Sigmoid colon (tissue), 7 donors: ENCODE measurements at places on chromosomes 5 and 9. TPM values are rescaled to one million over a fixed set of nuclear protein-coding genes. Genes with fewer than 3 reads are reported as not detected.
A peak's percentile ranks its signal among the peaks of the same experiment; 100 is the strongest.

DNA sequence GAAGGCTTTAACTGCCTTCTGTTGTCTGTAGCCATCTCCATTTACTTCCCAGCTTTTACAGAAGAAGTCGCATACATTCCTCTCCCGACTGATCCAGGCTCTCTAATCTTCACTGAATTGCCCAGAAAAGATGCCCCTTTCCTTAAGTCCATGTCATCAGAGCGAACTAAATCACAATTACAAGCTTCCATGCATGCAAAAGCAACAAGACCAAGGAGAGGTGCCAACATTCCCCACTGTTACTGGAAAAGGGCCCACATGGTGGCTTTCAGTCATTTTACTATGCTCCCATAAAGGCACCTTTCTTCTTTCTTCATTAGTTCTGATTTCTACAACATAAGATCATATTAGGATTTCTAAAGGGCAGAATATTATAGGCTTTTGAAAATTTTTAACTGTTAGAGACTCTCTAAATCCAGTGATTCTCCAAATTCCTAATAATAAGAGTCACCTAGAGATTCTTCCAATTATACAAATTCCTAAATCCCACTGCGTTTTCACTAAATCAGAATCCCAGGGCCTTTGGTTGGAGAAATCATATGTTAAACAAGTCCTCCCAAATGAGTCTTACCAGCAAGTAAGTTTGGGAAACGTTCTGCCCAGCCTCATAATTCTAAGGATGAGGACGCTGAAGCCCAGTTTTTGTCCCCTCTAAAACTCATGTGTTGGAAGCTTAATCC, 17.0 kb upstream of the ZFR start:
- DNase-seq: no peak

DNA sequence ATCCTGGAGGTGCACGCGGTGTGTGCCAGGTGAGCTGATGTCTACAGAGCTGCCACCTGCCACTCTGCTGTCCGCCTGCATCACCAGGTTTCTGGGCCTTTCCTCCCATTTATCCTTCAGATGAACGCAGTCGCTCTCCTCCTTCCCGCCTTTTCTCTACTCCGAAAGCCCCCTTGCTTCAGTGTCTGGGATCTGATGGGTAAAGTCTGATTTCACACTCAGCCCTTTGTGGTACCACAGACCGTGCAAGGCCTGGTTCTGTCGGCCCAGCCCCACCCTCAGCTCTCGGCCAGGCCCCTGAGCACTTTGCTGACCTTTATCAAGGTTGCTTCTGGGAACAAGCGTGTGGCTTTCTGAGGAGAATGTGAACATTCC, 32.5 kb downstream of the GLT6D1 start:
- DNase-seq: peak; percentile 20

DNA sequence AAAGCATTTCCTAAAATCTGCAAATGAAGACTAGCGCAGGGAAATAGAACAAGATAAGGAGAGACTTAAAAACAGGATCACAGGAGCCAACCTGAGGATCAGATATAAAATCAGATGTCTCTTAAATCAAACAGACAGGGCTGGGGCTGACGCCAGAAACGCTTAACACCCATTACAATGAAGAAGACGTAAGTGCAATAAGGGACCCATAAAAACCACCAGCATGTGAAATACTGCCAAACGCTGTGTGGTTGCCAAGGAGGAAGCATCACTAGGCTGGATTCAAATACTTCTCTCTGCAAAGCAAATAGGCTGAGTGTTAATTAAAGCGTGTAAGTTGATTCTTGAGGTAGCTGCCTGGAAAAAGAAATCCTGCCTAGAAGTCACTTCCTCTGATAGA, 74.4 kb upstream of the ATP10B start:
- no peak for DNase-seq

DNA sequence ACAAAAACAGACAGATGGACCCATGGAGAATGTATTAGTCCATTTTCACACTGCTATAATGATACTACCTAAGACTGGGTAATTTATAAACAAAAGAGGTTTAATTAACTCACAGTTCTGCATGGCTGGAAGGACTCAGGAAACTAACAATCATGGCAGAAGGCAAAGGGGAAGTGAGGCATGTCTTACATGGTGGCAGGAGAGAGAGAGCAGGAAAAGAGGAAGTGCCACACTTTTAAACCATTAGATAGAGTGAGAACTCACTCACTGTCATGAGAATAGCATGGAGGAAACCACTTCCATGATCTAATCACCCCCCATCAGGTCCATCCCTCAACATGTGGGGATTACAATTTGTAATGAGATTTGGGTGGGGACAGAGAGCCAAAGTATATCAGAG, 808.9 kb downstream of the CDH12 start:
- no peak for DNase-seq

- DNase-seq: no peak
Observed at GRCh38 chr5:168917947-168918600, 338.9 kb upstream of the PANK3 start.

DNA sequence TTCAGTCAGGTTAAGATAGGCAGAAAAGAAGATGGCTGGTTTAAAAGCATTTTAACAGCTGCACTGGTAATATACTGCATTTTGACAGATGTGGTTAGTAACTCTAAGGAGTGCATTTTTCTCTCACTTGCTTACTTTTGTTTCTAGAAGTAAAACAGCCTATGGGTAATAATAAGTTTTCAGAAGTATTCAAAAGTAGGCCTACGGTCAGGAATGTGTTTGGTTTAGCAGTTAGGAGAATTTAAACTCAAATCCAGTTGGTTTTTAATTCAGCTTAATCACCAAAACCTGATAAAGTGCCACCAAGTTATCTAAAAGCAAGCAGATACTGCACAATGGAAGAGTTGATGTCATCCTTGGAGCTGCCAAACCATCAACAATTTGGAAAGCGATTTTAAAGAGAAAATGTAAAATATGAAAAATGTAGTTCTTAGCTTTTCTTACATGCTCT, 160.3 kb downstream of the ARSB start:
- no peak for DNase-seq

DNA sequence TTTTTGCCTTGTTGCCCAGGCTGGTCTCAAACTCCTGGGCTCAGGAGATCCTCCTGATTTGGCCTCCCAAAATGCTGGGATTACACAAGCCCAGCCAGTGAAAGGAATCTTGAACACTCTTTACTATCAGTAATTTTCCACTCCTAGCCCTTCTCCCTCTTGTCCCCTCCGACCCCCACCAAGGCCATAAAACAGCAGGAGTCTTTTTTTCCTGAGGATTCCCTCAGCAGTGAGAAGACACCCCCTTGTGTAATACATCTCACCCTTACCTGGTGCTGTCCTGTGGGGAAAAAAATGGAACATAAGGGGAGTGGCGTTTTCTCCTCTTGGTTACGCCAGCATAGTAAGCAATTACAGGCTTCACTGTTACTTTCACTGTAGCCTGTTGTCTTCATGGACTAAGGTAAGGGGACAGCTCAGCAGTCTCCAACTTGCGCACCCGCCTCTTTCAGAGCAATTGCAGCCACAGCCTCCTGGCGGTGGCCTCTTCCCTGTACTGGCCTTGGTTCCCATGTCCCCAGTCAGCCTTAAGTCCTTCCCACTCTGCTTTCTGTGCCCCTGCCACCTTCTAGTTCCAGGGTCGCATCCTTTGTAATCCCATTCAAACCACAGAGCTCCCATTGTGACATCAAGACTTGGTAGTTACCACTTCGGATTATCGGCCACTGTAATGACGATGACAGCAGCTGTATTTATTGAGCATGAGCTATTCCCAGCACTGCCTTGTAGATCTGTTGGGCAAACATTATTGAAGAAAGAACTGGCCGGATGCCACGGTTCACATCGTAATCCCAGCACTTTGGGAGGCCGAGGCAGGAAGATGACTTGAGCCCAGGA, 10.0 kb downstream of the NAIF1 start:
- DNase-seq: no peak

DNA sequence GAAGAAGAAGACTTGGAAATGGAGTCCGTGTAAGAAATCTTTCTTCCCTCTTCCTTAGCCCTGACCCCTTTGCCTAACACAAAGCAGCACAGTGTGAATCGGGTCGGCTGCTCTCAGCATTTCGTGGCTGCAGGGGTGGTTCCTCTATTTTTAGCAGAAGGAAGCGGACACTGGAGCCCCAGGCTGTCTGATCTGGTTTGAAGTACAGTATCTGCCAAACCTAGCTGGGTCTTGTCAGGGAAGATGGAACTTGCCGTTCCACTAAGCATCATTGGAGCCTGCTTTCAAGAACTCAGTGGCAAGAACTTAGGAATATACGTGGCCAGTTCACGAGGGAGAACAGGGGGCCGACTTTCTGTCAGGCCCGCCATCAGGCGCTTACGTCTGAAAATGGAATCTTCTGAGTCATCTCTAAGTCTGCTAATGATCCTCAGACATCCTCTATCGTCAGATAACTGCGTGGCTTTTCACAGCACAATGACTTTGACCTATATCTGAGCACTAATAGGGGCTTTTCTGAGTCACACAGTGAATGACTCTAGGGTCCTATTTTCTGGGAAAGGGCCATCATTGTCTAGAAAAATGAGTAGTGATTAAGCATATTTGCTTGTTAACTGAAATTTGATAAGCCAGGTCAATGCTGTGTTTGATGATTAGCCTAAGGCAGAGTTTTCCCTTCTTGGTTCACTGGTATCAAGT, 43.3 kb upstream of the NCS1 start:
- no peak for DNase-seq

GRCh38 chr5:149024943-149025342, 37.9 kb downstream of the SH3TC2 start:
- no peak for DNase-seq

DNA sequence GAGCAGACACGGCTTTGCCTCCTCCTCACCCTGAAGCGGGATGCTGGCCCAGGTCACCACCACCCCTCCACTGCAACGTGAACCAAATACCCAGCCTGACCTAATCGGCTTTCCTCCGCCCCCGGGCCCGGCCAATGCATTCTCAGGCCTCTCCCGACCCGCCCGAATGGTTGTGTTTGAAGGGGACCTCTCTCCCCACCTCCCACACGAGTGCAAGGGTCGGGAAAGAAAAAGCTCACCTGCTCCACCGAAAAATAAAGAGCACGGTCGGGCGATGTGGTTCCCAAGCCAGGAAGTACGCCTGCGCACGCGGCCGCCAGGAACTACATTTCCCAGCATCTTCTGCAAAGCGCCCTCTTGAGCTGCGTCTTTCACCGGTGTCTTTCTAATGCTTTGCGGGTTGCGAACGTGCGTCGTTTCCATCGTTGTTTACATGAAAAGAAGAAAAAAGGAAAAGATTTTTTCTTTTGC, at the start of gene ZNF883:
Gene ZNF883 (minus strand): TSS at position 282 of the 471 bp plus-strand sequence.
- DNase-seq: peak; percentile 68

DNA sequence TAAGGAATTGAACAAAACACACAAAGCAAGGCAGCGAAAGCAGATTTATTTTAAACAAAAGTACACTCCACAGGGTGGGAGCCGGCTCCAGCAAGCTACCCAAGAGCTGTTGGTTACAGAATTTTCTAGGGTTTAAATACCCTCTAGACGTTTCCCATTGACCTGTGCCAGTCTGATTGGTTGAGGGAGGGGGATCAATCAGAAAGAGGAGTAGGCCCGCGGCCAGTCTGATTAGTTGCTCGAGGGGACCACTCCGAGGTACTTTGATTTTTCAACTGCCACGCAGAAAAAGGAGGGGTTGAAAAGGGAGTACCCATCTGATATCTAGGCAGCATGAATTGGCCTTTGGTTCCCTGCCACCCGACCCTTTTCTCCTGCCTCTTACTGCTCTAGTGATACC, 998 bp downstream of the SRP19 start:
- DNase-seq: no peak

GRCh38 chr5:155068616-155069100, 55.1 kb downstream of the KIF4B start:
- no peak for DNase-seq

GRCh38 chr5:37665889-37666288, 174.0 kb downstream of the GDNF start:
- peak; percentile 83 for DNase-seq

- DNase-seq: no peak
Observed at GRCh38 chr5:12277504-12278192, 373.4 kb upstream of the CTNND2 start.

- no peak for DNase-seq
Observed at GRCh38 chr9:124595743-124596142, 88.5 kb upstream of the NR5A1 start.

DNA sequence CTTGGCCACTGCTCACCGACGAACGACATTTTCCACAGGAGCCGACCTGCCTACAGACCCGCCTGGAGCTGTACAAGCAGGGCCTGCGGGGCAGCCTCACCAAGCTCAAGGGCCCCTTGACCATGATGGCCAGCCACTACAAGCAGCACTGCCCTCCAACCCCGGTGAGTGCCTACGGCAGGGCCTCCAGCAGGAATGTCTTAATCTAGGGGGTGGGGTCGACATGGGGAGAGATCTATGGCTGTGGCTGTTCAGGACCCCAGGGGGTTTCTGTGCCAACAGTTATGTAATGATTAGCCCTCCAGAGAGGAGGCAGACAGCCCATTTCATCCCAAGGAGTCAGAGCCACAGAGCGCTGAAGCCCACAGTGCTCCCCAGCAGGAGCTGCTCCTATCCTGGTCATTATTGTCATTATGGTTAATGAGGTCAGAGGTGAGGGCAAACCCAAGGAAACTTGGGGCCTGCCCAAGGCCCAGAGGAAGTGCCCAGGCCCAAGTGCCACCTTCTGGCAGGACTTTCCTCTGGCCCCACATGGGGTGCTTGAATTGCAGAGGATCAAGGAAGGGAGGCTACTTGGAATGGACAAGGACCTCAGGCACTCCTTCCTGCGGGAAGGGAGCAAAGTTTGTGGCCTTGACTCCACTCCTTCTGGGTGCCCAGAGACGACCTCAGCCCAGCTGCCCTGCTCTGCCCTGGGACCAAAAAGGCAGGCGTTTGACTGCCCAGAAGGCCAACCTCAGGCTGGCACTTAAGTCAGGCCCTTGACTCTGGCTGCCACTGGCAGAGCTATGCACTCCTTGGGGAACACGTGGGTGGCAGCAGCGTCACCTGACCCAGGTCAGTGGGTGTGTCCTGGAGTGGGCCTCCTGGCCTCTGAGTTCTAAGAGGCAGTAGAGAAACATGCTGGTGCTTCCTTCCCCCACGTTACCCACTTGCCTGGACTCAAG, 1.5 kb downstream of the CSF2 start:
- DNase-seq: no peak

GRCh38 chr5:8580298-8580697, 711.4 kb downstream of the MTRR start:
- no peak for DNase-seq

Gene DMRT2
- 0.36 TPM for total RNA-seq

Gene WDR41
- 51.8 TPM for total RNA-seq

Gene BASP1
- total RNA-seq: 9.2 TPM

Gene OR13C3
- total RNA-seq: not detected

Gene OTP
- total RNA-seq: not detected

Gene PCDHGA11
- 10.8 TPM for total RNA-seq

Gene NR2F1-AS1
- 8.9 TPM for total RNA-seq

Gene ISCA1
- total RNA-seq: 64.9 TPM

Gene LIFR
- total RNA-seq: 43.0 TPM

Gene CD72
- 8.0 TPM for total RNA-seq
